ENCODE measurements at places on chromosomes 12 and 14.

GRCh38 chr12:52426034-52426433 lies 8.1 kb downstream of the KRT75 start:
- DNase-seq, result no peak

DNA sequence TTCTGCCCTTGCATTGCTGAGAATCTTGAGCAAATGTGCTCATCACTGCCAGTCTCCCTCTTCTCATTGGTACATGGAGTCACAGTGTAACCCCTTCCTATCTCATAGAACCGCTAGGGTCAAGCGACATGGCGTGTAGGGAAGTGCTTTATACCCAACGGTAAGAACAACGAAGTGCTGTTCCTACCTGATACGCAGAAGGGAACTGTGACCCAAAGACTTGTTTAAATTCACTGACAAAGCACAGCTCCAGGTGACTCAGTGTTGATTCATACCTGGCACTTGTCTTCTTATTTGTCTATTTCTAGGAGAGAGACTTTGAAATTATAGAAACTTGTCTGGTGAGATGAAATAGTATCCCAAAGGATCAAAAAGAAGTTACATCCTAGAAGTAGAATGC lies 53.7 kb downstream of the FBXL14 start:
- no peak for DNase-seq

GRCh38 chr12:13442457-13442856 lies 245.9 kb downstream of the EMP1 start:
- DNase-seq, result no peak

- DNase-seq, result peak; percentile 67
These were observed 19.6 kb downstream of the HCFC2 start for GRCh38 chr12:104083769-104084475.

GRCh38 chr12:95922231-95922630 lies 20.2 kb downstream of the CCDC38 start:
- DNase-seq, result no peak

DNA sequence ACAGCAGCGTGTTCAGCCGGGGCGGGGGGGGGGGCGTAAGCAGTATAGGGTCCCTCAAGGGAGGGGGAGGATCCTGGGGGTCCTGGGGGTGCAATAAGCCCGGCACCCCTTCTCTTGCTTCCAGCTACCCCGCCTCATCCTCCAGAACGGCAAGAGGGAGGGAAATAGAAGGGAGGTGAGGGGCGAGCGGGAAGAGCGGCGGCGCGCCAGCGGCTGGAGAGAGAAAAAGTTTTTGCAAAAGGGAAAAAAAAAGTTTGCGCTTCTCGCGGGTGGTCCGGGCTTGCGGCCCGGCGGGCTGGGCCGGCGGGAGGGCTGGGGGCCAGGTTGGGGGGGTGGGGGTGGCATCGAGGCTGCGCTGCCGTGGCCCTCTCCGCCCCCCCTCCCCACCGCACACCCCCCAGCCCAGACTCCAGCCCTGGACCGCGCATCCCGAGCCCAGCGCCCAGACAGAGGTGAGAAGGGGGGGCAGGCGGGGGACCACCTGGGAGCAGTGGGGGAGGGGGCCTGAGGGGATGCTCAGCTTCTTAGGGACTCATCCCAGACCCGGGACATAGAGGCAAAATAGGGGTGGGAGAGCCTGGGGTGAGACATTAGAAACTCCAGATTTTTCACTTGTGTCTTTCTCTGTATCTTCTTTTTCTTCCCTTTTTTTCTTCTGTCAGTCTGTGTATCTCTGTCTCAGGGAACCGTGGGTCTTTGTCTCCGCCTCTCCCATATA lies at the start of gene GLI1:
TSS of gene GLI1 (plus strand) at position 36 of the 718 bp plus-strand sequence. CDS start 3,907 bp downstream, outside the sequence.
- peak; percentile 69 for DNase-seq

GRCh38 chr14:23953464-23954278 lies at the start of gene DHRS4:
TSS of gene DHRS4 (plus strand) at chr14:23953770. CDS start at chr14:23953789, 19 bp downstream.
- DNase-seq, result peak; percentile 87

- DNase-seq, result no peak
These were observed 139.3 kb downstream of the TTC7B start for GRCh38 chr14:90676912-90677311.

DNA sequence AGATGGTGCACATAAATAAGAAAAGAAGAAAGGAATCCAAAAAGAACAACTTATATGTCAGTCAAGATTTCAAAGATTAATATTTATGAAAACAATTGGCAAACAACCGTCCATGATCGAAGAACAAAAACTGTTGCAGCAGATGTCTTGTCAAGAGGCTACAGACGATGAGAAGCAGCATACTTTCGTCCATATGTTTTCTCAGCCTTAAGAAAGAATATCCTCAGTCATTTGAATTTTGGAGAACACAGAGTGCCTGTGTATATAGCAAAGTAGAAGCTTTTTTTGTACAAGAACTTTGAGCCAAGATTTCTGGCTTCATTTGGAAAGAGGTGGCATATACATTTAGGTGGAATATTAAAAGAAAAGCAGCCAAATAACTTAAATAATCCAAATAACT lies 297.2 kb downstream of the ITPR2 start:
- DNase-seq, result no peak

DNA sequence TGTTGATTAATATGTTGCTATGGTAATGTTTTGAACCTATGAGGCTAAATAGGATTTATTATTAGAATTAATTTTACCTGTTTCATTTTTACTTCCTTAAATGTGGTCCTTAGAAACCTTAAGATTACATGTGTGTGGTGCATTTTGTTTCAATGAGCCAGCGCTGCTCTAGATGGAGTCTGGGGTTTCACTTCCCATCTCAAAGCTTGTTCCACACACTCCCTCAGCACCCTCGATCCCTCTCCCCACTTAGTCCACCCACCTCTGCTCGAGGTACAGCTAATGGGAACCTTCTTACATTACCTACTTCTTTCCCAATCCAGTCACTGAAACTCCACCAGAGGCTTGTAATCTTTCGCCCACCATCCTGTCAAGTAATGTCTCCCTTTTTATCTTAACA lies 205.2 kb downstream of the PAX9 start:
- no peak for DNase-seq

DNA sequence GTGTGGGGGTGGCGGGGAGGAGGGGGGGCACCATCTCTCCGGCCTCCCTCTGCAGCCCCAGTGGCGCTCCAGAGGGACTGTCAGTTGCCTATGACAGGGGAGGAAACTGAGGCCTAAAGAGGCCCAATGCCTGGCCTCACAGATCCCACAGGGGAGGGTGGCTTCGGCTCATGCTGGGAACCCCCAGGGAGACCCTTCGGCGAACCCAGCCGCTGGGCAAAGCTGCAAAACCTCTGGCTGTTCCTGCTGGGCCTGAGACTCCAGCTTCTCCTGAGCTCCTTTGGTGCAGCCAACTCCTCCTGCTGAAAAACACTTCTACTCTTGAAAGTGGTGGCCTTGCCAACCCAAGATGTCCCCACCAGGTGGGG lies 170.1 kb upstream of the RTL1 start:
- DNase-seq, result no peak

DNA sequence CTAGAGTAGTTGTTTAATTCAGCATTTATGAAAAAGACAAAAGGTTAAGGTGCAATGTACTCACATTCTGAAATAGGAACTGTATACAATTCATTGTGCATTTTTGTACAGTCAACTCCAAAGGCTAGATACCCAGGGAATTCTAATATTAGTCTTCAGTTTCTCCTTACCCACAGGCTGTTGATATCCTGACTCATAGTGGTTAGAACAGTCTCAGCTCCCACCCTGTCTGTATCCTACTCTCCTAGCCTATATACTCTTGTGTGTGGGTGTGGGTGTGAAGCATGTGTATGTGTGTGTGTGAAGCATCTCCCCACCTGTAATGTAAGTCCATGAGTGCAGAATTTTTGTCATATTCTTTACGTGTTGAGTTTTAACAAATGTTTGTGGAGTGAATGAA lies 229.5 kb downstream of the NAV3 start:
- no peak for DNase-seq

GRCh38 chr12:109946505-109946904 lies 46.4 kb downstream of the TCHP start:
- DNase-seq, result no peak

GRCh38 chr14:96576359-96576758 lies 74.2 kb downstream of the PAPOLA start:
- no peak for DNase-seq

GRCh38 chr12:121628037-121628436 lies 1.7 kb downstream of the ORAI1 start:
- DNase-seq, result no peak

GRCh38 chr12:11687528-11687927 lies 38.1 kb downstream of the ETV6 start:
- DNase-seq, result no peak

GRCh38 chr14:71883094-71883493 lies 49.1 kb upstream of the RGS6 start:
- no peak for DNase-seq

DNA sequence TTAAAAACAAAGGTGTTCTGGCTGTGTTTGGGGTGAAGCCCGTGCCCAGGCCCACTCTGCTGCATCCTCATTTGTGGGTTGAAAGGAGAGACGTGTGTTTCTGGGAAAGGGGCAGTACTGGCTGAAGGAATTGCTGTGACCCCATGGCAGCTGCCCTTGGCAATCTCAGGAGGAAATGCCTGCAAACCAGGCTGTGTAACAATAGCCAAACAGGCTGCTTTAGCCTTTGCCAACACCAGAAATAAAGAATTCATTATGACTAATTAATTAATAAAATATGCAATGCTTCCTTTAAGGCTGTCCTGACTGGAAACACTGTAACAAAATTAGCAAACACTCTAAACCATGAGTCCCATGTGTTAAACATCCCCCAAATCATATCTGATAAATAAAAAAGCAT lies 53.0 kb upstream of the KRR1 start:
- DNase-seq, result no peak

DNA sequence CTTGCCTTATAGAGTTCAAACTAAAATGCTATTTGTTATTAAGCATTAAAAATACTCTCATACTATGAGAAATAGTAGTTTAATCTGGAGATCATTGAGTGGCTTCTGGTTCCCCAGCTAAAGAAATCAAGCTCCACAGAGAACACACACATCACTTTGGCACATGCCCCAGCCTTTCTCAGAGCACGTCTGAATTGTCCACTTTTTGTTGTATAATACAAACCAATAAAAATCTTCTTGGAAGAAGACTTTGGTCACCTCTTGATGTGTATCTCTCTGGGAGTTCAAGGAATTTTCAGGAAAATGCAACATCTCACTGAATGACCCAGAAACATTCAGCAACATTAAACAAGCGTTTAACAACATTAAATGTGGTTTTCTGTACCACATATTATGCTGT lies 413.9 kb downstream of the GALC start:
- no peak for DNase-seq

DNA sequence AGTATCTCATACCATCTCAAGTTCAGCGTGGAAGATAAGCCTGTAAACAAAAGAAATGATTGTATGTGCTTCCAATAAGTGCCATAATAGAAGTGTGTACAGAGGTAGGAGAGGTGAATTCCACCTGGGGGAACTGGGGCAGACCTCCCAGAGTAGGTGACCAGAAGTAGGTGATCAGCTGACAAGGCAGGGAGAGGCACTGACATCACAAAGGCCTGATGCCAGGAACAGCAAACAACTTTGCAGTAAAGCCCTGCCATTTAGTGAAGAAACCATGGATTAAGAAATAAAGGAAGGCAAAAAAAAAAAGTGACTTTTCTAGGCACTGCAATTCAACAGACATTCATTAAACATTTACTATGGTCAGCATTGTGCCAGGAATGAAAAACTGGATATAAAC lies 31.1 kb downstream of the NR1H4 start:
- DNase-seq, result no peak

- no peak for DNase-seq
These were observed 103.7 kb upstream of the MAX start for GRCh38 chr14:65206078-65206447.

DNA sequence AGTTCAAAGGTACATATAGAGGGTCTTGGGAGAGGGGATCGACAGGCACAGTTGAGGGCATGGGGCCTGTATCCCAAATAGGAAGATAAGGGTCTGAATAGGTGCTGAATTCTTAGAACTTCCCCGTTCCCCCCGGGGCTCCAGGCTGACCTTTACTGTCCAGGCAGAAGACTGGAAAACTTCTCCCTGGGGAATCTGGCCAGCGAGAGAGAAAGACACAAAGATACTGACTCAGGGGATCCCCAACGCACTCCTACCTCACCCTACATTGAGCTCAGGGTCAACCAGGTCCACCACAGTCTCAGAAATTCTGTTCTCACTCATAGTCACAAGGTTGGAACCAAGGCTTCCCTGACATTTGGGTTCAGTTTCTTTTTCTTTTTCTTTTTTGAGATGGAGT lies 46.2 kb downstream of the ACACB start:
- no peak for DNase-seq

- no peak for DNase-seq
These were observed at the start of gene PRR4 for GRCh38 chr12:10849425-10849878. TSS of gene PRR4 (minus strand) at chr12:10849475. CDS start at chr12:10849437, 38 bp downstream.

- no peak for DNase-seq
These were observed 223.0 kb downstream of the DUSP6 start for GRCh38 chr12:89129167-89129870.

GRCh38 chr12:115611477-115611876 lies 666.0 kb downstream of the MED13L start:
- DNase-seq, result no peak

DNA sequence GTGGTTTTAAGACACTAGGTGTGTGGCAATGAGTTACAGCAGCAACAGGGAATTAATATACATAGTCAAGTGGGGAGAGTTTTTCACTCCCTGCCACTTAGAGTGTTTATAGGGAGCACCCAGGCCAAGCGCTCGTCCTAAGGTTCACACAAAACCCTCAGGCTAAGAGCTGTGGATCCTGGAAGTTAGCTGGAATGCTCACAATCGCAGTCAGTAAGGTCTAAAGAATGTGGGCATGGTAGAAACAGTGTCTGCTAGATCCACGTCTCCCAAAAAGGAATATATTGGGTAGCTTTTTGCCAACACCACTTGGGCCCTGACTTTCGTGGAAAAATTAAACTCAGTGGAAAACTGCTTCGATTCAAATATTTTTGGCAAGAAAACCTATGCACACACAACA lies 36.6 kb downstream of the STAB2 start:
- no peak for DNase-seq

DNA sequence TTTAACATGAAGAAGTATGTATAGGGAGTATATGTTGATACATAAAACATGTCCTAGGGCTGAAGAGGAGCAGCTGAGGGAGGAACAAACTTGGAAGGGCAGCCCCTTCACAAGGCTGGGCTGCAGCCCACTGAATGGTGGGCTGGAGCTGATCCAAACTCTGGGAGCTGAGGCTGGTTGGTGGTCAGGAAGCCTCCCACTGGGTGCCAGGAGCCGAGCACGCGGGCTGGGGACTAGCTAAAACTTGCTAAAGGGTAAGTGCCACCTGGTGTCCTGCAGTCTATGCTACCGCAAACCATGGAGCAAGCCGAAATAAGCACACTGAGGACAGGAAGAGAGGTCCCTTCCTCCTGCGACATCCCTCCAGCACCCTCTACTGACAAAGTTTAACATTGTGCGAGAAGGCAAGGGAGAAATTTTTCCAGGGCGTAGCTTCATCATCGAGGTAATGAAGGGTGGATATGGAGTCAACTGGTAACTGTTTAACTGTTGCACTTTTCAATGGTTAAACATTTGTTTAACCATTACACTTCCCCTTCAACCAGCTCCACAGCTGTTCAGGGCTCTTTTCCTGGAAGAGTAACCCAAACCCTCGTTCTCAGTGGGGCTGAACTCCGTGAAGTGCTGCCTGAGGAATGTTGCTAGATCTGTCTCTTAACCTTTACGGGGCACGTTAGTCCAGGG lies 42.2 kb downstream of the EGLN3 start:
- no peak for DNase-seq

- no peak for DNase-seq
These were observed 634.9 kb downstream of the FSCB start for GRCh38 chr14:43872222-43872621.

- no peak for DNase-seq
These were observed 62.3 kb upstream of the PTCSC3 start for GRCh38 chr14:36238666-36239363.

All from GM13976 (cell line).